Heart left ventricle (tissue), 16 donors: ENCODE measurements at places on chromosomes 1 and 21. TPM values are rescaled to one million over a fixed set of nuclear protein-coding genes. Genes with fewer than 3 reads are reported as not detected.

GRCh38 chr1:19169642-19170041 is 40.4 kb downstream of the UBR4 start:
- DNase-seq: no peak

GRCh38 chr21:45418301-45419071 is 13.5 kb downstream of the COL18A1 start:
- DNase-seq: no peak

- no peak for DNase-seq
Measured at GRCh38 chr1:44101328-44101727, 17.3 kb upstream of the KLF17 start.

- DNase-seq: peak; percentile 40
Measured at GRCh38 chr21:42117967-42118780, 47.1 kb downstream of the UMODL1 start.

The S100A6 gene
- 368 TPM for total RNA-seq

The FCGR3A gene
- 21.0 TPM for total RNA-seq

DNA sequence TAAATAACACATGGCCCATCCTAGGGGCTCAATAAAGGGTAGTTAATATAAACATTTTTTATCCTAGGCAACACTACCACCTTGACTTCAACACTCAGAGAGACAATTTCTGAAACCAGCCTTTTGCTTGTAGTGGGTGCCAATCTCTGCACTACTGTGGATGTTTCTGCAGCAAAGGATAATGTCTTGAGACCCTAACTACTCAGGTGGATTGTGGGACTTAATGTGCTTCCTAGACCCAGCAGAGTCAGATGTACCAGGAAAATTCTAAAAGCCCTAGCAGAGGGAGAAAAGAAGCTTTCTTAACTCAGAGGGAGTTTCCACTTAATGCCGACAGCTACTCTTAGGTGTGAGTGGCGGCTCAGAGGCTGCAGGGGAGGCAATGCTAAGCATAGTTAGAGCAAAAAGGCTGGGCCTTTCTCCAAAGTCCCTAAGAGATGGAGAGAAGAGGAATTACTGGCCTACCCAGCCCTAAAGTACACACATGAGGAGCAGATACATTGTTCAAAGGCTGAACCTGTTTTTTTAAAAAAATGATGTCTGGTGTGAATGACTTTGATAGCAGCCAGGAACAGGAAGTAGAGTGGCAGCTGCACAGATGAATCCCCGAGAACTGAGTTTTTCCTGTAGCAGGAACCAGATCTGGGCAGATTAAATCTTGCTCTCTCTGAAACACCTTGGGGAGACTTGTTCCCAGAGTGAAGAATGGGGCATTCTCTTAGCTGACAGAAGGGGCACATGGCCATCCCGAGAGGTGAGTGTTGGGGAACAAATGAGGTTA is 33.5 kb upstream of the ABCD3 start:
- DNase-seq: no peak

The THEM5 gene
- total RNA-seq: not detected
